ENCODE measurements at places on chromosomes 16 and 17.

DNA sequence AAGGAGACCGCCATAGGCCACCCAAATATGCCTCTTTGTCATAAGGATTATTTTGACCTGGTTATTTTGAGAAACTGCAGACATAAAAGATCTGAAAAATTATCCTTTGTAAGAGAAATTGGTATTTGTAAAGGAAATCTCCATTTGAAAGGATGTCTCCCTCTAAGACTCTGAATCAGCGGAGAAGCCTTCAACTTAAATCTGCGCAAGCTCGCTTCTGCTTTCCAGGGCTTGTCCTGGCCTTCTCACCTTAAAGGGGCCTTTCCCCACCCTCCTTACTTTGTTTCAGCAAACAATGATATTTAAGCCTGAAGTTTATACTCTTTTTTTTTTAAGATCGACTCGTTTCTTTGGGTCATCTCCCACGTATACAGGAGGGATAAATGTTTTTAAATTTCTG is 34.5 kb downstream of the HSBP1 start:
- DNase-seq, result no peak

GRCh38 chr17:33657181-33657580 is 364.1 kb upstream of the ASIC2 start:
- no peak for DNase-seq

GRCh38 chr17:38898291-38898679 is 27.1 kb upstream of the LASP1NB start:
- no peak for DNase-seq

GRCh38 chr16:76428858-76429257 is 151.7 kb downstream of the CNTNAP4 start:
- no peak for DNase-seq

GRCh38 chr17:41680426-41681040 is 8.2 kb upstream of the EIF1 start:
- DNase-seq, result peak; percentile 59

DNA sequence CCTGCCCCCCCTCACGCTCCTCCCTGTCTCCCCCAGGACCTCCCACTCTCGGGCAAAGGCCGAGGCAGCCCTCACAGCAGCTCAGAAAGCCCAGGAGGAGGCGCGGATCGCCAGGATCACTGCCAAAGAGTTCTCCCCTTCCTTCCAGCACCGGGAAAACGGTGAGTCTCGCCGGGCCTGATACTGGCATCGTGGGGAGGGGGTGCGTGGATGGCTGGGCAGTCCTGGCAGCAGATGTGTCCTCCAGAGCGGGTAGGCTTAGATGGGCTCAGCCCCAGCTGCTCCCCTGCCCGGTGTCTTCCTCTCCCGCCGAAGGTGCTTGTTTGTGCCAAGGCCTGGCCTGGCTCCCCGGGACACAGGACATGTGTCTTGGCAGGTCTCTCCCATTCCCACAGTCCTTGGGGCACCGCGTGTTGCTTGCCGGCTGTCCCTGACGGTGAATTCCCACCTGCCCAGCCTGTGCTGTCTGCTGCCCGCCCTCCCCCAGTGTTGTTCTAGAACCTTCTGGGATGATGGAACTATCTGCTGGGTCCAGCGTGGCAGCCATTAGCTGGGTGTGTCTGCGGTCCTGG is 81.6 kb downstream of the KLHDC4 start:
- DNase-seq, result no peak

DNA sequence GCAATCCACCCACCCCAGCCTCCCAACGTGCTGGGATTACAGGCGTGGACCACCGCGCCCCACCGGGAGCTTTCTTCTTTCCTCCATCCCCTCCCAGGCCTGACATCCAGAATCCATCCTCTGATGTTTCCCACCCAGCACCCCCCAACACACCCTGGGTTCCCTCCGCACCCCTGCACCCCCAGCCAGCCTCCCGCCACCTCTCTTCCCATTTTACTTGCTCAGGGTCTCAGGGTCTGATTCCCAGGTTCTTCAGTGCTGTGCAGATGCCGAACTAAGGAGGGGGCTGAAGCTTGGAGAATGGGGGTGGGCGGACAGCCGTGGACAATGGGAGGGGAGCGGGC is 225 bp downstream of the ASGR1 start:
- no peak for DNase-seq

- DNase-seq, result no peak
Observed at GRCh38 chr17:79832218-79833109, 6.8 kb downstream of the CBX4 start.

GRCh38 chr17:9272501-9273200 is 251.3 kb downstream of the NTN1 start:
- DNase-seq, result no peak
